Head of caudate nucleus (tissue), 42 donors: ENCODE measurements at places on chromosomes 3 and 15.
A peak's percentile ranks its signal among the peaks of the same experiment; 100 is the strongest.

GRCh38 chr3:49519296-49519695 lies 35.0 kb upstream of the BSN start:
- peak; percentile 70 for DNase-seq

GRCh38 chr15:85003593-85004312 lies 22.1 kb downstream of the PDE8A start:
- no peak for DNase-seq

DNA sequence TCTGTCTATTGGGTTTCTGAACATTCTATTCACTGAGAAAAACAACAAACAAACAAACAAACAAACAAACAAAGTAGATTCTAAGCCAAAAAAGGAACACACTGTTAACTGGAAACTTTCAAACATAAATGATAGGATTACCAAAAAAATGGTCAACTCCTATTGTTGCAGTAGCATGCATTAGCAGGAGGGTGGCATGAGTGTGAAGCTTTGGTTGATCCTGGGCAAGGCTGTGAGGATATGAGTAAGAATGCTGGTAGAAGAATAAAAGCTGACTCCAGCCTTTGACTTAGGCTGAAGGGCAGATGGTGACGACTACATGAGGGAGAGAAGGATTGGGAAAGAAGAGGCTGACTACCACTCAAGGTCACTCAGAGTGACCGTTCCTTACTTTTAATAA lies 810.3 kb downstream of the VGLL3 start:
- no peak for DNase-seq

- no peak for DNase-seq
Observed at GRCh38 chr3:46006238-46007032, 10.8 kb upstream of the FYCO1 start.

- no peak for DNase-seq
Observed at GRCh38 chr15:59196416-59196815, 10.2 kb upstream of the LDHAL6B start.

- DNase-seq: no peak
Observed at GRCh38 chr3:4091786-4092185, 211.4 kb upstream of the SETMAR start.

DNA sequence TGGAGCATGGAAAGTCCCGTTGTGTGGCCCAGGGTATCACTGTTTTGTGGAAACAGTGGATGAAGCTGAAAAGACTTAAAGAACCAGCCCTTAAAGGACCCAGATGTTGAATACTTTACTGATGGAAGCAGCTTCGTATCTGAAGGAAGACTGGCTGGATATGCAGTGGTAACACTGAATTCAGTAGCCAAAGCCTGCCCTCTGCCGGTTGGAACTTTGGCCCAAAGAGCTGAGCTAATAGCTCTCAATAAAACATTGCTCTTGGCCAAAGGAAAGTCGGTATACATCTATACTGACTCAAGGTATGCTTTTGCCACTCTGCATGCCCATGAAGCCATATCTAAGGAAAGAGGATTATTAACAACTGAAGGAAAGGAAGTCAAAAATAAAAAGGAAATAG lies 885.4 kb downstream of the PDCD6IP start:
- DNase-seq: peak; percentile 44

DNA sequence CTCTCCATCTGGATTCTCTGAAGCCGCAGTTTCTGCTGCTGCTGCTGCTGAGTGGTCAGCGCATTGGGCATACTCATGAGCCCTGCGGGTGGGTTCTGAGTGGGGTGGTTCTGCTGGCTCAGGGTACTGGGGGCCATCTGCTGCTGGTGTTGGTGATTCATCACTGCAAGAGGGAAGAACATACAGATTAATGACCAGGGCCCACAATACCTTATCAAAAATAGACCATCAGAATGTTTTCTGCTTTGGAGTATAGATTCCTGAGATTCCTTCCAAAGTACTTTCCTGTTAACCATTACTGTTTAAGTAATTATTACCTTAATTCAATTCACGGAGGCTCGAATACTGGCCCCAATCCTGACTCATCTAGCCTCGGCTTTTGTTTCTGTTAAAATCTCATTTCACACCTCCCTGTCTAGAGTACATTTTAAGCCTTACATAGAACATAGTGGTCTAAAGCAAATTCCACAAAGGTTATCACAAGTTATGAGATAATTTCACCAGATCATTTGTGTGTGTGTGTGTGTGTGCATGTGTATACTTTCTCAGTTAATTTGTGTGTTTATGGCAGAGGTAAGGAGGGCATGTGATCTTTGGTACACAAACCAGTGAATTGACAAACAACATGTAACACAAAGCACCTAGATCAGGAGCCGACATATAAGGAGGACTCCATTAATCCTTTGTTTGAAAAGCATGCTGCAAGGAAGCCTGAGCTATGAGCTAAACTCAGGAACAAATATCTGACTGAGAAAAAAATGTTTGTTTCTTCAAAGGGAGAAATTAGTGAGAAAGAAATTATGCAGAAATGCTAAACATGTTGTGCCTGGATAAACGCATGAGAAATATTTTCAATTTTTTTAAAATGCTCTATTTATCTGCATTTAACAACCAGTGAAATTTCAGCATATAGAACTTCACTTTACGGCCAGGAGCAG lies 68.1 kb downstream of the TM4SF4 start:
- DNase-seq: no peak

DNA sequence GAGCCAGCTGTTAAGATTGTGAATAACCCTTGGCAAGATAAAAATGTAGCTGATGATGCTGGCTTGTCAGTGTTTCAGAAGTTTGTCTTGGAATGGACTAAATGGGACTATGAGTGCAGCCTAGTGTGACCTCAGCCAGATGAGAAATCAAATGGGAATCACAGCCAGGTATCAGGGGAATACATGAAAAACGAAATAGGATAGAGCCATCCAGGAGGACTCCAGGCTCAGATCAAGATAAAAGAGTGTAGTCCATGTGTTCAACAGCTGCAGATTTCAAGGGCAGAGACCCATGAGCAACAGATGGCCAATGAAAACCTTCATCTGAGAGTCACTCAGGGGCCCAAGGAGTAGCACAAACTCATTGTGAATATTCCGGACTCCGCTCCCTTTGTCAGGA lies 1080.9 kb upstream of the CADM2 start:
- no peak for DNase-seq

GRCh38 chr3:129371041-129371826 lies 57.2 kb downstream of the EFCAB12 start:
- DNase-seq: no peak
